ENCODE measurements at places on chromosomes 13 and 19. TPM values are rescaled to one million over a fixed set of nuclear protein-coding genes. Genes with fewer than 3 reads are reported as not detected.

GRCh38 chr19:3667766-3668165, 32.5 kb downstream of the PIP5K1C start:
- H3K4me1 ChIP-seq, result peaks cover 17% of the 10 kb centered on the region
- H3K27ac ChIP-seq, result no peak overlapping the region
- no peak for DNase-seq

CGB3 gene
- total RNA-seq, result not detected

LRRC25 gene
- 0.20 TPM for total RNA-seq

DNA sequence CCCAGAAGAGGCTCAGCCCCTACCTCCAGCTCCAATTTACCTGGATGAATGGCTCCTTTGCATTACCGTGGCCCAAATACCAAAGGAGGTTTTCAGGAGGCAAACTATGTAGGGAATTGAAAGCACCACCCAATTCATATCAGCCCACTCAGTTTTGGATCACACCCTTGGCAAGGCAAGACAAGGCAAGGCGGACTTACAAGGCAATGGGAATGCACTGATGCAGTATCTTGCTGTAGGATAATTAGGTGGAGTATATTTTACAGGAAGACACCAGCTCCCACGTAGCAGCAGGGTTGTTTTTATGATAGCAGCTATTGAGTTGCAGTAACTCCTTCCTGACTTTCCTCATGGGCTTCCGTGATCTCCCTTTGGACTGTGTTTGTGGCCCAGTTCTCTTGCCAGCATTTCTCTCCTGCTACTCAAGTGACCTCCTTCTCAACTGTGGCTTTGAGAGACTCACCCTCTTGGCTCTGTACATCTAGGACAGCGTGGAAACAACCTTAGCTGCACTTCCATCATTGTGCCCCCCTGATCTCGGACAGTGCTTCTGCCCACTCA, 935.9 kb downstream of the EFNB2 start:
- no peak overlapping the region for H3K27ac ChIP-seq
- H3K27me3 ChIP-seq, result no peaks in the 10 kb centered on the region
- H3K36me3 ChIP-seq, result no peaks in the 10 kb centered on the region
- H3K4me1 ChIP-seq, result no peaks in the 10 kb centered on the region

DNA sequence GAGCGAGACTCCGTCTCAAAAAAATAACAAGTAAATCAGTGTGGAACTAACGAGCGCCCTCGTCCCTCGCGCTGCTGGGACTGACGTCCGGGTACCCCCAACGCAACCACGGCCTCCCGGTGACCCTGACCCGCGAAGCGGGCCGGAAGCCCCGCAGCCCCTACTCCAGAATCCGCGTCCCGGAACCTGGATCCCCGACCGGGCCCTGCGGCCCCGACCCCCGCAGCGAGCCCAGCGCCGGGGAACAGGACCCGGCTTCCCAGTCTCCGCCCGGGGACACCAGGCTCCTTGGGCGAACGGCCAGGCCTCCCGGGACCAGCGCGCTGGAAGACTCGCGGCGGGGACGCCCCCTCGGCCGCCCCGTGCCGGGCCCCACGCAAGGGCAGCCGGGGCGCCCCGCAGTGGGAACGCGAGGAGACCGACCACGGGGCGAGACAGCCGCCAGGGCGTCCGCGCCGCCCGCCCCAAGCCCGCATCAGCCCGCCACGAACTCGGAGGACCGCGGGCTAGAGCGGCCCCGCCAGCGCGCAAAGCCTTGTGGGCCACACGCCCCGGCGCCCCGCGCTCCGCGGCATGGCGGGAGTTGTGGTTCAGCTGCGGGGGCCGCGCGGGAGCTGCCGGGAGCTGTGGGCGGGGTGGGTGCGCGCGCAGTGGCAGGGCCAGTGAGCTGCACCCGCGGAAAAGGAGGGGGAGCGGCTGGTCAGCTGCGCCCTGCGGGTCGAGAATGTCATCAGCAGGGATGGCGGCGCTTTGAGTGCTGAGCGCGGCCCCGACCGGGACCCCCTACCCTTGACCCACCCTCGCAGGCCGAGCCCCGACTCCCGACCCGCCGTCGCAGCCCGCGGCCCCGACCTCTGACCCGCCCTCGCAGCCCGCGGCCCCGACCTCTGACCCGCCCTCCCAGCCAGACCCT, 7.5 kb upstream of the MADCAM1 start:
- H3K4me1 ChIP-seq, result no peaks in the 10 kb centered on the region
- peak overlapping the region; percentile 48 for H3K27ac ChIP-seq
- peak; percentile 60 for DNase-seq
- no peaks in the 10 kb centered on the region for H3K27me3 ChIP-seq
- H3K4me3 ChIP-seq, result peak overlapping the region; percentile 80
- H3K36me3 ChIP-seq, result no peaks in the 10 kb centered on the region

GRCh38 chr19:41705393-41706174, 2.8 kb upstream of the CEACAM5 start:
- no peaks in the 10 kb centered on the region for H3K36me3 ChIP-seq
- H3K4me3 ChIP-seq, result no peak overlapping the region
- H3K4me1 ChIP-seq, result no peaks in the 10 kb centered on the region
- no peak for DNase-seq
- H3K27ac ChIP-seq, result no peak overlapping the region

TSPAN16 gene
- total RNA-seq, result not detected

CYP4F3 gene
- total RNA-seq, result not detected

RCBTB2 gene
- 9.3 TPM for total RNA-seq

DNA sequence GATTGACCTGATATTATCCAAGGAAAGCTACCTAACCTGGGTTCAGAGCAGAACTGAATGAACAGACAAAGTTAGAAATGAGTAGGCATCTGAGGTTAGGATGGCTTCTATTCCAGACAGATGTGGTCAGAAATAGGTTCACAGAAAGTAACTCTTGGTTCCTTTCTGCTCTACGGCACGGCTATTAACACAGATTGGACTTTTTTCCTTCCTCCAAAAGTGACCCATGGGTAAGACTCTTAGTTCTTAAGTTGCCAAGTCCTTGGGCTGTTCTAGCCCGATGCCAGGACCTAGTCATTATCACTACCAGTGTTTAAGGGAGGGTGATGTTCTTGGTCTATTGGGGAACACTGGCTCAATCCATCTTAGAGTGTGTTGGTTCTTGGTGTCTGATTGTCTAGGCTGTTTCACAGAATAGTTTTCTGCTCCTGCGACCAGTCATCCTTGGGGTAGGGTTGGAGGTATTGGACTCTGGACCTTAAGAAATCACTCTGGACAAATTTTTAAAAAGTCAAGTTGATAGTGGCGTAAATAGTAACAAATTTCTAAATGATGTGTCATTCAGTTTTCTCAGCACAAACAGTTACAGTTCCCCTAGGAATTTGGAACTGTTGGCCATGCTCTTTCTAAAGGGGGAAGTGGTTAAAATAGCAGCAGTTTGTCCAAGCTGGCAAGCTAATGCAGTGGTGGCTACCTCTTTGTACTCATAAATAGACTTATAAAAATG, 60.1 kb upstream of the MYCBP2 start:
- DNase-seq, result no peak
- H3K36me3 ChIP-seq, result no peaks in the 10 kb centered on the region
- H3K4me3 ChIP-seq, result no peak overlapping the region
- no peaks in the 10 kb centered on the region for H3K4me1 ChIP-seq
- no peak overlapping the region for H3K27ac ChIP-seq
- H3K27me3 ChIP-seq, result no peaks in the 10 kb centered on the region

DNA sequence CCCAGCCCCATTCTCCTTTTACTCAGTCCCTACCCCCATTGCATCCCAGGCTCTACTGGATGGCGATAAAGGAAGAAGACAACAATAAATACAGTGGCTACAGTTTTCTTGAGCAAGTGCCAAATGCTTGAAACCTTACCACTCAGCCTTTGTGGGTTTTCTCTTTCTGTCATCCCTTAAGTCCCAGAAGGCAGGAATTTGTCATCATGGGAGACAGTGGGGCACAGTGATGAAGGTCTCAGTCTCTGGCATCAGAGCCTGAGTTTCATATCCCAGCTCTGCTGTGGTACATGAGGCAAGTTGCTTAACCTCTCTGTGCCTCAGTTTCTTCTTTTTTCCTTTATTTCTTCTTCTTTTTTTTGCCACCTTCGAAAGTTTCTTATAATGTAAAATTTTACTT, 5.1 kb upstream of the COMP start:
- H3K27ac ChIP-seq, result no peak overlapping the region
- H3K36me3 ChIP-seq, result no peaks in the 10 kb centered on the region
- no peak for DNase-seq
- peaks cover 27% of the 10 kb centered on the region for H3K27me3 ChIP-seq
- H3K4me1 ChIP-seq, result peaks cover 1% of the 10 kb centered on the region

GRCh38 chr13:87903553-87903952, 232.4 kb downstream of the SLITRK5 start:
- H3K27me3 ChIP-seq, result no peaks in the 10 kb centered on the region
- no peak for DNase-seq
- no peaks in the 10 kb centered on the region for H3K4me1 ChIP-seq
- no peaks in the 10 kb centered on the region for H3K36me3 ChIP-seq

CHST8 gene
- 10.8 TPM for total RNA-seq

DNA sequence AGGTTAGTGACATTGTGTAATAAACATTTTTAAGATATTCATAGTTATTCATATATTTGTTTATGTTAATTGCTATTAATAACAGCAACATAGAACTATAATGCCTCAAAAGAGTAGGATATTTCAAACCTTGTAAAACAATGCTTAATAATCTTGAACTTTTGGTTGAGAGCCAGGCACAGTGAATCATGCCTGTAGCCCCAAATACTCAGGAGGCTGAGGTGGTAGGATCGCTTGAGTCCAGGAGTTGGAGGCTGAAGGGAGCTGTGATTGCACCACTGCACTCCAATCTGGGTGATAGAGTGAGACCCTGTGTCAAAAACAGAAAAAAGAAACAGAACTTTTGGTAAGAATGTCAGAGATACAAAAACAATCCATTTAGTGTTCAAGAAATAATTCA, 213.9 kb upstream of the SLITRK1 start:
- H3K27me3 ChIP-seq, result no peaks in the 10 kb centered on the region
- H3K4me3 ChIP-seq, result no peak overlapping the region
- H3K4me1 ChIP-seq, result no peaks in the 10 kb centered on the region
- no peak overlapping the region for H3K27ac ChIP-seq
- no peak for DNase-seq
- no peaks in the 10 kb centered on the region for H3K36me3 ChIP-seq

DNA sequence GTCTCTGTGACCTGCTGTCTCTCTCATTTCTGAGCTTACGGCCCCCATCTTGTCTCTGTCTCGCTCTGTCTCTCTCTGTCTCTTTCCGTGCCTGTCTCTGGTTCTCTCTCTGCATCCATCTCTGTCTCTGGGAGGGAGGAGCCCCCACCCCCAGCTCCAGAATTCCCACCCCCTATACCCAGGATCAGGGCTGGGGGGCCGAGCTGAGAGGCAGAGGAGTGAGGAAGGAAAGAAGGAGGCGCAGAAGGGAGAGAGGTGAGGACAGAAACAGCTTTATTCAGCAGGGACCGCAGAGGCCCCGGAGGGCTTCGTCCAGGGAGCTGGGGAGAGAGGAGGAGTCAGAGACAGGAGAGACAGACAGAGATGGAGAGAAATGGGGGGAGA, 14.0 kb downstream of the JOSD2 start:
- H3K36me3 ChIP-seq, result no peaks in the 10 kb centered on the region
- peaks cover 61% of the 10 kb centered on the region for H3K27me3 ChIP-seq
- H3K4me1 ChIP-seq, result peaks cover 5% of the 10 kb centered on the region
- DNase-seq, result no peak

COMP gene
- total RNA-seq, result 0.25 TPM

ADAMTSL5 gene
- total RNA-seq, result 0.99 TPM

PEG3 gene
- total RNA-seq, result not detected

DNA sequence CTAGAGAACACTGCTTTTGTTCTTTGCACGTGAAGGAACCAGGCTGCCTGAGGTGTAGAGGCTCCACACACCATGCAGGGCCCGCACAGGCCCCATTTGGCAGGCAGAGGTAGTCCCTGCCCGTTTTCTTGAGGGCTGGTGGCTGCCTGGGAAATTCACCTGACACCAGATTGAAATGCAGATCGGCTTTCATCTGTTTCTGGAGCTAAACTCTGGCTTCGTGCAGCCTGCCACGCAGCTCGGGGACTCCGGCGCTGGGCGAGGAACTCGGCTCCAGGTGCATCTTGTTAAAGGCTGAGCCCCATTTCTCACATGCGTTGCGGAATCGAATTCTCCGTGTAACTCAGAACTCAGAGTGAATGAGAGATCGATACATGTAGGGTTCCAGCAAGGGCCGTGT, 37.7 kb downstream of the ATP11A start:
- no peak overlapping the region for H3K4me3 ChIP-seq
- H3K4me1 ChIP-seq, result peaks cover 3% of the 10 kb centered on the region
- H3K27ac ChIP-seq, result no peak overlapping the region
- no peaks in the 10 kb centered on the region for H3K27me3 ChIP-seq
- no peak for DNase-seq
- H3K36me3 ChIP-seq, result no peaks in the 10 kb centered on the region

CFD gene
- 1.7 TPM for total RNA-seq

All from H1 (cell line).